Eye (tissue), 1 donor: ENCODE measurements at places on chromosomes 4 and X.

DNA sequence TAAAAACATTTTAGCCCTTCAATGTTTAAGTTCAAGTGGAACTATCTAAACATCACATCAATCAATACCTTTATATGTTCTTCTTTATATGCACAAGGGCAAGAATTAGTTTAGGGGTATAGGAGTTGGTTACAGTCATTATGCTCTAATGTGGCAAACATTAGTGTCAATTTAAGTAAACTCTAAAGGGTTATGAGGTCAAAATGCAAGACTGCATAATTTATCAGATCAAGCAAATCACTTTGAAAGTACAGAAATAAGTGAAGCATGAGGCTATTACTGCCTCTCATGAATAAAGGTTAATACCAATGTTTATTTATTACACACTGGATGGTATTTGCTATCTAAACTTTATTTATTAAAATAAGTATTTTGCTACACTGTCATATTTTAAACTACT is 59.7 kb downstream of the MAB21L2 start:
- peak; percentile 6 for DNase-seq

GRCh38 chr4:180134091-180134866 is 2108.9 kb upstream of the TENM3 start:
- peak; percentile 35 for DNase-seq

DNA sequence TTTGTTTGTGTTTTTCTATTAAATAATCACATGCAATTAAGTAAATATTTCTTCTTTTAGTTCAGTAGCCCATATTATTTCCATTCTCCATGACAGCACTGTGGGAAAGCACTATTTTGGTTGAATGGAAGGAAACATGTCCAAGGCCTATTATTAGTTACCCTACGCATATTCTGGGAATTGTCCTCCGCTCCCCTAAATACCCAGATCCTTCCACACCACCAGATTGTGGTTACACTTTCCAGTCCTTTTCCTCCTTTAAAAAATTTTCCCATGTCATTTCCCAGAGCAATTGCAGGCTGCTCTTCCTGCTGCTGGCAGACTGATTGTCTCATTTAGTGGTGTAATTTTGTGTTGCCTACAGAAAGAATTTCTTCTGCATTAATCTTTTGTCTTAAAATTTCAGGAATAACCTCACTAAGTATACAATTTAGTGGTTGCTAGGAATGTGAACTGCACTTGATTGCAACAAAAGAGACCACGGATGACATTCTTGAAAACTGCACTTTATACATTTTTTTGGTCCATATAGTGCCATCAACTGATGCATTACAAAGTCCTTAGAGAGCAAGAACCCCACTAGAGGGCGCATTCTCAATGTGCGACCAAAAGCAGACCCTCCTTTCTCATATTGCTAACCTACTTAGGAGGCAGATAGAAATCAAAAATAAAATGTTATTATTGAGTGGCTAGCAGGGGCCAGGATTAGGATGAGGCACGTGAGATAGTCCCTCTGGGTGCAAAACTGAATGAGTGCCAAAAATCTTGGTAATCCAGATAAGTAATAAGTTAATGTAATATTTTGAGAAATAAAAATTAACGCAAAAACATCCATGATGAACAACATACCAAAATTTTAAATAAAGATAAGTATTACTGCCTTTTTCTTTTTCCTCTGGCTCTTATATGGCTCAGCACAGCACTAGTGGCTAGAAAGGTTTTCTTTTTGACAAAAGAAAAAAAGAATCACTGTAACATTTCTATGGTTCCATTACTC is 98.8 kb upstream of the IQCM start:
- DNase-seq, result peak; percentile 78

GRCh38 chrX:108947205-108947604 is 210.8 kb upstream of the IRS4 start:
- no peak for DNase-seq

- peak; percentile 2 for DNase-seq
Measured at GRCh38 chr4:58453956-58454355, 1343.8 kb upstream of the IGFBP7 start.

- DNase-seq, result no peak
Measured at GRCh38 chrX:27445438-27445837, 17.7 kb downstream of the PPP4R3C start.

DNA sequence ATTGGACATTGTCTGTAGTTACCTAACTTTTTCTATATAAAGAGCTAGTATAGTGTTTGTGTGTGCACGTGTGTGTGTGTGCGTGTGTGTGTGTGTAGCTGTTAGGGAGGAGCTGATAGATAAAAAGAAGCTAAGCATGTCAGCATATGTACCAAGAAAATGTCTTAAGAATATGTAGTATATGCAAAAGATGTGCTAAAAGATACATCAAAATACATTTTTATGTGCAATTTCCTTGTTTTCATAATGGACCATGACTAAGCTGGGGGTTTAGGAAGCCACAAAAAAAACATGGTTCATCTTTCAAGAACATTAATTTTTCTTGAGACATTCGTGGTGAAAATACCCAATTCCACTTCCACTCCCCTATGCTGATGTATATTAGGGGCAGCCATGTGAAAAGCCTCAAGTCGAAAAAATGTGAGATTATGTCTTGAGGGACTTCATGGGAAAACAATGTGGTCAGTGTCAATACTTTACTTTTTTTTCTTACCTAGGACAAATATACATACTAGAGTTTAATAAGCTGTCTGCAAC is 1599.7 kb downstream of the ARAP2 start:
- DNase-seq, result no peak

GRCh38 chr4:67727124-67727850 is 26.3 kb upstream of the UBA6 start:
- DNase-seq, result no peak

GRCh38 chrX:129606918-129607317 is 47.8 kb downstream of the APLN start:
- peak; percentile 86 for DNase-seq

DNA sequence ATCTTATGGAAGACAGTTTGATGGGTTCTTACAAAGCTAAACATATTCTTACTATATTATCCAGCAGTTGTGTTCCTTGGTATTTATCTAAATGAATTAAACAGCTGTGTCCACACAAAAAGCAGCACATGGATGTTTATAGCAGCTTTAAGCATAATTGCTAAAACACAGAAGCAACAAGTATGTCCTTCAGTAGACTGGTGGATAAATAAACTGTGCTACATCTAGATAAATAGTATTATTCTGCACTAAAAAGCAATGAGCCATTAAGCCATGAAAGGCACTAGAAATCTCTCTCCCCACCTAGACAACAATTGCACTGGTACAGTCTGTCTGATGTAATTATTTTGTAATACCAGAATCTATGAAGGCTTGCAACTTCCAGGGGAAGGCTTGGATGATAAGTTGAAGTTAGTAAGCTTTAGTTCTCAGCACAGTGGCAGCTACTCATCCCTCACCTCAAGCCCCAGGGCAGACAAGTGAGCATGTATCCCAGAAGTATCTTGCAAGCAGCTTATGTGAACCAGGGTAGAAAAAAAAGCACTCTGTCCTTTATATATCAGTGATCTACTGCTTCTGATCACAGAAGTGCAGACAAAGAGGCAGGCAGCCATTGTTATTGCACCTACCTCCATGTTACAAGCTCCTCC is 36.9 kb downstream of the WDR17 start:
- DNase-seq, result no peak

DNA sequence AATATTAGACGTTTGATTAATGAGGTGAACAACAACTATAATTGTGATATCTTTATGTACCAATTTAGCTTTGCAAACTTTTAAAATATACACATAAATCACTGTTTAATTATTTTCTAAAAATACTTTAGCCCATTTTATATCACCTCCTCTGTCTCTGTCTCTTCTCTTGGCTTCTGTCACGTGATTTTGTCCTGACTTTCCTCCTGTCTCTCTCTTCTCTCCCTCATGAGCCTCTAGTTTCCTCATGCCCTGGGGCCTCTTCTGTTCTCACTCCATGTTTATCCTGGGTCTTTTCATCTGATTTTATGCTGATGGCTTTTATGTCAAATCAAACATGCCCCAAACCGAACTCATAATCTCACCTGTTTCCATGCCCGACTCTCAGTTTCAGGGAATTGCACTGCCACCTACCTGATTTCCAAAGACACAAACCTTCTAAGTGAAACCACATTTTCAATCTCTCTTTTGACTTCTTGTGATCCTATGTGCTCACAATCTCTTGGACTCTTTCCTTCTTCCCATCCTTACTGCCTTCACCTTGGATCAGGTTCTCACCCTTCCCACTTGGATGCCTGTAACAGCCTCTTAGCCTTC is 303.0 kb upstream of the GALNT7 start:
- DNase-seq, result no peak

- DNase-seq, result peak; percentile 32
Measured at GRCh38 chr4:35562861-35563260, 681.5 kb downstream of the ARAP2 start.

GRCh38 chr4:16192631-16193518 is 33.4 kb downstream of the TAPT1 start:
- DNase-seq, result no peak

- no peak for DNase-seq
Measured at GRCh38 chr4:128698386-128698785, 111.1 kb upstream of the JADE1 start.

DNA sequence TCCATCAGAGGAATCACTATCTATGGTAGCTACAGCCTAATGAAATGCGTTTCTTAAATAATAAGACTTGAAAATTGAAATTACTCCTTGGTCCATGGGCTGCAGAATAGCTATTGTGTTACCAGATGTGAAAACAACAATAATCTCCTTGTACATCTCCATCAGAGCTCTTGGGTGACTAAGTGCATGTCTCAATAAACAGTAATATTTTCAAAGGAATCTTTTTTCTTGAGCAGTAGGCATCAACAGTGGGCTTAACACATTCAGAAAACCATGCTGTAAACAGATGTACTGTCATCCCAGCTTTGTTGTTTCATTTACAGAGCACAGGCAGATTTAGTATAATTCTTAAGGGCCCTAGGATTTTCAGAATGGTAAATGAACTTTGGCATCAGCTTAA is 67.3 kb downstream of the GLUD2 start:
- peak; percentile 0 for DNase-seq

- DNase-seq, result peak; percentile 43
Measured at GRCh38 chr4:142404191-142404611, 441.9 kb downstream of the INPP4B start.

GRCh38 chr4:81606801-81607501 is 135.2 kb upstream of the RASGEF1B start:
- no peak for DNase-seq
